Activated CD4-positive, alpha-beta T cell treated with anti-CD3 and anti-CD28 coated beads for 4 hours (primary cell): ENCODE measurements at places on chromosomes 5 and 9.

- DNase-seq, result no peak
Observed at GRCh38 chr5:100676817-100677631, 141.8 kb downstream of the FAM174A start.

GRCh38 chr9:127898433-127899127 is 823 bp downstream of the ST6GALNAC6 start:
- no peak for DNase-seq

- no peak for DNase-seq
Observed at GRCh38 chr5:158606233-158606632, 493.5 kb downstream of the EBF1 start.

DNA sequence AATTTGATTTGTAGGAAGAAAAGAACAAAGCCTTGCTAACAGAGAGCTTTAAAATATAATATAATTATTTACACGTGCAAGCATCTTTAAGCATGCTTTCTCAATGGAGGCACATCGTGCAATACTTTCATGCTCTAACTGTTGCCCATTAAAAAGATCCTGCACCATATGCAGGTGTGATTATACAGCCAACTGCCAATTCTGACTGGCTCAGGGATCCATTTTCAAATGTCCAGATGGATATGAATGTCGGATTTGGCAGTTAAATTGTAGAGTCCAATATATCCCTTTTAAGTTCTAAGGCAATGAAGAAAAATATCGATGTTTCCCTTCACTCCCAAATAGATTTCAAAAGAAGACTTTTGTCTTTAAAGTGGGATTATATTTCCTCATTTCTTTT is 416.4 kb upstream of the CD180 start:
- no peak for DNase-seq

DNA sequence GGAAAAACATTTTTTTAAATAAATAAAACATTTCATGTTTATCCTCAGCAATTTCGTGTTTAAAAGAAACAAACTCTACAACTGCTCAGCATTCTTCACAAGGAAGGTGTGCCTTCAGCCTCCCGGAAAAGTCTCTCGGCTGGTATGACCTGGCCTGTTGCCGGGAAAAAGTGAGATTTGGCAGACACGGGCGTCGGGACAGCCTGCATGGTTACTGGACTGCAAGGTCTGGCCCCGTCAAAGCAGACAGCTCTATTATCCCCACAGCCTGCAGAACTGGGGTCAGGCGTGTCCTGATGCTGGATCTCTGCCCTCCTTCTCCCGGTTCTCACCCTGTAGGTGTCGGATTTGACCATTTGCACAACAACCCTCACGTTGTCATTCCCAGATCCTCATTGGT is 120.3 kb upstream of the SPATA31C2 start:
- no peak for DNase-seq

DNA sequence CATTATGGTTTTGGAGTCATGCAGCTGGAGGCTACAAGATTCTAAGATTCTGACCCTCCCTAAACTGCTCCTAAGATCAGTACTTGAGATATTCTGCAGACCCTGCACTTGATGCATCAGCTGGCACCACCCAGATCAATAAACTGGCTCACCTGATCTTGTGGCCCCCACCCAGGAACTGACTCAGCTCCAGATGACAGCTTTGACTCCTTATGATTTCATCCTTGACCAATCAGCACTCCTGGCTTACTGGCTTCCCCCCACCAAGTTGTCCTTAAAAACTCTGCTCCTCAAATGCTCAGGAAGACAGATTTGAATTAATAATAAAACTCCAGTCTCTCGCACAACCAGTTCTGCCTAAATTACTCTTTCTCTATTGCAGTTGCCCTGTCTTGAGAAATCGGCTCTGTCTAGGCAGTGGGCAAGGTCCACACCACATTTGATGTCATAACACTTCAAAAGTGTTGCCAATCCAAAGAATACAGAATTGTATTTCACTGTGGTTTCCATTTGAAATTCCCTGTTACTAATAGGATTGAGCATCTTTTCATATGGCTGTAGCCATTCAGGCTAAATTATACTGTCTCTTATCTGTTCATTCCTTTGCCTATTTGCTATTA is 14.8 kb upstream of the SLC30A5 start:
- DNase-seq, result no peak

DNA sequence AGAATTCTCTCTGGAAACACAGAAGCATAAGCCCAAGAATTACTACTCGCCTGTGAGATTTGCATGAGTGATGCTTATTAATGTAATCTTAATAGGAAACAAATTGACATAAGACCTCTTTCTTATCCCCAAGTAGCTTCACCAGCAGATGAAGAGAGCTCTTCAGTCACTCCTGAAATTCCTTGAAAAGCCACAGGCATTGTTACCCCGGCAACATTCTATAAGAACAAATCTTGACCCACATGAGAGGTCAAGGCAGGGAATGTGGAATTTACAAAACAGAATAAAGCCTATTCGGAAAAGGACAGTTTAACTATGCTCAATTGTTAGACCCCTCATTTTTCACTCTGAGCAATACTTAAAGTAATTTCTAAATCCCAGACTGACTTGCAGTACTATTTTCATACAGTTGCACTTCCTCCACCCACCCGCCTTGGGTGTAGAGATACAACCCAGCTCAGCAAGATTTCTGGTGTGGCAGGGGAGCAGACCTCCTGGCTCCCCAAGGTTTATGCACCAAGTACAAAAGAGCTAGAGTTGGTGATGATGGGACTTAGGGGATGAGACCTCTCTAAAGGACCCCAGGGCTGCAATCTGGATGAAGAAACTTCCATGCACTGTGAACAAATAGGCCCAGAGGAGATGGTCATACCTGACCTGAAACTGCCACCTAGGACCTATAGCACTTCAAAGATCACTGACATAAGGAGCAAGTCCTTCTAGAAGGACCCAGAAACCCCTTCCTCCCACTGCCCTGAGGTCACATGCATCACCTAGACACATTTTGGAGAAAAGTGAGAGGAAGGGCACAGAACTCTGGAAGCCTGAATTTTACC is 242.1 kb downstream of the ZNF608 start:
- DNase-seq, result no peak

- no peak for DNase-seq
Observed at GRCh38 chr5:16229357-16229940, 49.9 kb upstream of the MARCHF11 start.

DNA sequence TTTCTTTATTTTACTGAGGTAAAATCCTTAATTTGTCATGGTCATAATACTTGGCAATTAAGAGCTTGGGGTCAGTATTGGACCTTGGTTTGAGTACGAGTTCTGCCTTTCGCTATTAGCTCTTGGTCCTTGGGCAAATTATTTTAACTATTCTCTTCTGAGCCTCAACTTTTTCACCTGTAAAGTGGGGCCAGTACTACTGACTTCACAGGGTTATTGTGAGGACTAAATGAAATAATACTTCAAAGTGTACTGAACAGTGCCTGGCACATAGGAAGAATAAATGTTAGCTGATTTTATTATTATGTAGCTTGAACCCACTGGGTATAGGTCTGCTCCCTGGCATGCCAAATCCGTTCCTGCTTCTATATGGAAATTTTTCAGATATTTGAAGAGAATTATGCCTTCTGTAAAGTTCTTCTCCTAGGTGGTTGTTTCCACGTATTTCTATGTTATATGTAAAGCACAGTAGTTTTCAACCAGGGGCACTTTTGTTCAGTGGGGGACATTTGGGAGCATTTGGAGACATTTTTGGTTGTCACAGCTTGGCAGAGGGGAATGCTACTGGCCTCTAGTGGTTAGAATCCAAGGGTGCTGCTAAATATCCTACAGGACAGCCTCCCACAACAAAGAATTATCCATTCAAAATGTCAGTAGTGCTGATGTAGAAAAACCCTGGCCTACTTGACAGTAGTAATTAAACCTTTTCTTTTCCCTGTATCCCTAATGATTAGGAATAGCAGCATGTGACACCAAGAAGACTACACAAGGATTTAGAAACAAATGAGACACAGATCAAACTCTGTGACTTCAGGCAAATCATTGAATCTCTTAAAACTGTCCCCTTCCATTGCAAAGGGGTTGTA is 4.5 kb downstream of the RCL1 start:
- DNase-seq, result no peak

DNA sequence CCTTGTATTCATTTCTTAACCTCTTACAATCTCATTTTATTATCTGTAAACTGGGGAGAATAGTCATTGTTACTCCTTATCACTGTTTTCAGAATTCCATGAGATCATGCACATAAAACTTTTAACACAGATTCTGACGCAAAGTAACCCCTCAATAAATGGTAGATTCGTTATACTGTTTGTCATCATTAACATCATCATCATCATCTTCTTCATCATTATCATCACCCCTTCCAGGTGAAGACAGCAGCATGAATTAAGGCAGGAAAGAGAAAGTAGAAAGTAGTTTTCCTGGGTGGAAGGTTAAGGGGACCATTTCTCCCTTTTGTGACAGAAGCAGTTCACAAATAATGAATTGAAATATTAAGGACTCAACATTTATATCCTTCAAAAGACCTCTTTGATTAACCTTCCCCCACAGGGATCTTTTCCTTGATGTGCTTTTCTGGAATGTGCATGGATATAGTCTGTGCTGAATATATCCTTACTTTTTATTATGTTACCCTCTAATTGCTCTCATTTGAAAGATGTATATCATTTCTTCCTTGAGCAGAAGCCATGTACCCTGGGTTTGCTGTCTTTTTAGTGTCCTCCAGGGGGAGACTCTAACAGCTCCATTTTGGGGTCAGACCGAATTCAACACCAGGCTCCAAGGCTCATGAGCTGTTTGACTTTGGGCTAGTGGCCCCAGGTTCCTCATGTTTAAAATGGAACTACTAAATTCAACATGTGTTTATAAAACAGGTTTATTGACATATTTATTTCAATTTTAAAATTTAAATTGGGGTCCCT is 1029.9 kb upstream of the WWC1 start:
- DNase-seq, result no peak

DNA sequence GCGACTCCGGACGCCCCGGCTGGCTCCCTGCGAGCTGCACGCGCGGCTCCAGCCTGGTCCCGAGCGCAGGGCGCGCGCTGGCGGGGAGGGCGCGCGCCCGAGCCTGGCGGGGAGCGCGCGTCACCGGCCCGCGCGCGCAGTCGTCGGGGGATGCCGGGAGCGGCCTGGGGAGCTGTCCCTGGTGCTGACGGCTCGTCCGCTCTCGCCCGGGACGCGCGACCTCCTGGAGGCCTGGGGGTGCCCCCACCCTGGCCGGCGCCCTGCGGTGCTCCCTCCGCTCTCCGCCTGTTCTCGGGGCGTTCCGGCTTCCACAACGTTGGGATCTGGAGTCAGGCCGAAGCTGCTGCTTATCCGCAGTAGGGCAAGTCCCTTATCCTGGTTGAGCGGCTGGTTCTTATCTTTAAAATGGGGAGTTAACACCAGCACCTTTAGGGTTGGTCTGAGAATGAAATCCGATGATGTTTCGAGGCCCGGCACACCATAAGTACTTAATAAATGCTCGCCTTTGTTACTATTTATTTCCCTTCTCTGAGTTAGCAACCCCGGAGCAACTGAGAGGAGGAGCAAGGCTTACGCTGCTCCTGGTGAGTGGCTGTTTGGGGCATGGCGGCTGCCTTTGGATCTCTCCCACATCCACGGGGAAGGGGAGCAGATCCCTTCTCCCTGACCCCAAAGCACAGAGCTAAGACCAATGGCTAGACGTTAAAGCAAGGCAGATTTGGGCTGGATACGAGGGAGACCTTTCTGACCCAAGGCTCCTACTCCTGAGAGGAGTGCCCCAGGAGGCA is at the start of gene FAM163B:
Gene FAM163B (minus strand): TSS at position 79 of the 788 bp plus-strand sequence. CDS start 29,166 bp downstream, outside the sequence.
- no peak for DNase-seq

GRCh38 chr5:152185547-152186245 is 219.4 kb downstream of the NMUR2 start:
- DNase-seq, result no peak

DNA sequence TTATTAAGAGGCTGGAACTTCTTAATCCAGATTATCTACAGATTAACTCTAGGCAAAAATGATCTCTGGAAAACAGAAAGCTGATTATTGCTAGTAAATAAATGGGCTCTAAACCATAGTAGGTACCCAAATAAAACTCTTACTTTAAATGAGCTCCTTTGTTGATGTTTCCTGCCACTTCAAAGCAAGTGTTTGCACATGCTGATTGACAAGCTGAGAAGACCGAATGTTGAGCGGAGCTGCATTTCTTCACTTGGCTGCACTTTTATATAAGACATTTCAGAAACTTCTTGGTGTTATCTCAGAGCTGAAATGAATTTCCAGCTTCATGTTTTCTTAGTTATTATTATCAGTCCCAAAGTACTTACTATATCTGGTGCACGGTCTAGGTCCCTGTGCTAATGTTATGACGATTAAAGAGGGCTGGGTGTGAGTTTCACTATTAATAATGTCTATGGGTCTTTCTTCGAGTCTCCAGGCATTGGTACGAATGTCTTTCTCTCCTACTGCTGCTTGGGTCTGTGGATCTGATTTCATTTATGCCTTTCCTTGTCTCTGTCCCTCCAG is 58.6 kb upstream of the CTXN3 start:
- DNase-seq, result no peak

GRCh38 chr9:114000671-114001409 is 77.3 kb downstream of the AMBP start:
- DNase-seq, result no peak

DNA sequence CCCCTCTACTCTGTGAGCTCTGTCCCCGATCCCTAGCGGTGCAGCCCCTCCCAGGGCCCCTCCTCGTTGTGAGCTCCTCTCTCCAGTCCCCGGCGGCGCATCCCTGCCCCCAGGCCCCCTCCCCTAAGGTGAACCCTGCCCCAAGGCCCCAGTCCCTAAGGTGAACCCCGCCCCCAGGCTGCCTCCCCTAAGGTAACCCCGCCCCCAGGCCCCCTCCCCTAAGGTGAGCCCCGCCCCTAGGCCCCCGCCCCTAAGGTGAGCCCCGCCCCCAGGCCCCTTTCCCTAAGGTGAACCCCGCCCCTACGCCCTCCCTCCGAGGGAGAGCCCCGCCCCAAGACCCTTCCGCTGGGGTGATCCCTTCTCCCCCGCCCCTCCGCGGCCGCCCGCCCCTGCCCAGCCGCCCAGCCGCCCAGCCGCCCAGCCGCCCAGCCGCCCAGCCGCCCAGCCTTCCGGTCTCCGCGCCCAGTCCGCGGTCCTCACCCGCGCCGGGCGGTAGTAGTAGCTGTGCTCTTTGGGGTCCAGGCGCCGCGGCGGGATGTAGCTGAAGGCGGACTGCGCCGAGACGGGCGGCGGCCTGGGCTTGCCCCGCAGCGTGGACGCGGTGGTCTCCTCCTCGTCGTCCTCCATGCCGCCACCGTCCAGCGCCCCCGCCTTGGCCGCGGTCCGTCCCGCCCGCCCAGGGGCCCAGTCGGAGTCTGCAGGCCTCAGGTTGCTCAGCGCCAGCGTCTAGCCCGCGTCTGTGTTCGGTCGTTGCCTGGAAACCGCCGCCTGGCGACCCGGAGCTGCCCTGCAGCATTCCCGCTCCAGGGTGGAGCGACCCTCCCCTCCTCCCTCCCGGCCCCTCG is at the start of gene CFAP90:
Gene CFAP90 (minus strand): TSS at position 739 of the 845 bp plus-strand sequence. CDS start 112 bp downstream, at position 627.
- peak; percentile 29 for DNase-seq

GRCh38 chr5:14464671-14465070 is 116.9 kb upstream of the OTULINL start:
- DNase-seq, result no peak

DNA sequence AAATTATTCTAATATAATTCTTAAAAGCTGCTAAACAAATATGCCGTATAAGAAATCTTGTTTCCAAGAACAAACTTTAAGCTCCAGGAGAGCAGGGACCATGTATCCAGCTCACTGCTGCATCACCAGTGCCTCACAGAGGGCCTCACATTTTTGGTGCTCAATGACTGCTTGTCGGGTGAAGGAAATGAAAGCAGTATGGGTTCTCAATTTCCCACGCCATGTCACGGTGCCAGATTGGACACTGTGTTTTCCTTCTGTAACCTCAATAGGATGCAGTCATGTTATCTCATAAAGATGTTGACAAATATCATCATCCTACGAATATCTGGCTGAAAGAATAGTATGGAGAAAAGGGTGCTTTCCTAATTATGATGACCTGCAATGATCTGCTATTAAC is 64.7 kb downstream of the POU5F2 start:
- DNase-seq, result no peak

GRCh38 chr5:116581910-116582309 is 7.3 kb upstream of the SEMA6A start:
- DNase-seq, result no peak
